ENCODE measurements at places on chromosomes 7 and 10.
A peak's percentile ranks its signal among the peaks of the same experiment; 100 is the strongest.

- no peak for DNase-seq
Measured at GRCh38 chr10:104892879-104893617, 252.0 kb downstream of the SORCS3 start.

DNA sequence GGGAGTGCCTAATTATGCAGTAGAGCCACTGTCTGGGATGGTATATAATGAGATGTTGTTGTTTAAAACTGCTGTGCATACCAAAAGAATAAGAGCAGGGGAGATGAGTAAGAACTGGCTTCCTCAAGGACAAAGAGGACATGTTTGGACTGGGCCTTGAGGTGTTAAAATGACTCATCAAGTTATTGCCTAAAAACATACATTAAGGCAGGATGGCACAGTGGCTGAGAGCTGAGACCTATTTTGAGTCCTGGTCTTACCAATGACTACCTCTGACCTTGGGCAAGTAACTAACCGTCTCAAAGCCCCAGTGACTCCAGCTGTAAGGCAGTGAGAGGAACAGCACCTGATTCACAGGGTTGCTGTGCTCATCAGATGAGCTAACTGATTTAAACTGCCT lies 71.1 kb downstream of the CFAP58 start:
- peak; percentile 23 for DNase-seq

DNA sequence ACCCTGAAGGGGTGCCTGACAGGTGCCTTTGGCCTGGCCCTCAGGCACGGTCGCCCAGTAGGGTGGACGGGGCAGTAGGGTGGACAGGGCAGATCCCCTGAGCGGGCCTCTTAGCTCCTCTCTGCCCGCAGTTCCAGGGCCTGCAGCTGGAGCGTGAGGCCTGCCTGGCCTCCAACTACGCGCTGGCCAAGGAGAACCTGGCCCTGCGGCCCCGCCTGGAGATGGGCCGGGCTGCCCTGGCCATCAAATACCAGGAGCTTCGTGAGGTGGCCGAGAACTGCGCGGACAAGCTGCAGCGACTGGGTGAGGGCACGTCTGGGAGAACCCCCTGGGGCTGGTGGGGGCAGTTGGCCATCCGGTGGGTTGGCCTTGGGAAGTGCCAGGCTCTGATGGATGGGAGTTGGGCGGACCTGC lies 1.7 kb downstream of the VPS37D start:
- DNase-seq, result no peak

DNA sequence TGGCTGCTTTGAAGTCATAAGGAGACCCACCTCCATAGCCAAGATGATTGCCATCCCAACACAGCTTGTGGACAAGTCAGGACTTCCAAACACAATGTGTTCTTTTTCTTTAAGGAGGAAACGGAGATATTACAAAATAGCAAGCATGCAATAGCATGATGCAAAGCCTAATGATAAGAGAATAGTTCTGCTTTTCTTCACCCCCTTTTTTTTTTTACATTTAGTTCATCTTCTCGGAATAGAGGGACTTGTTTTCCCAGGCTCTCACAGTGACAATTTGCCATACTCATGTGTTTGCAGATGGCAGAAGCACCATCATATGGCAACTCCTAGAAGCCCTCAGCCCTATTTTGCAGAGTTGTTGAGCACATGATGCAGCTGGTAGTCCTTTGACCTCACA lies 119.8 kb downstream of the ITGB8 start:
- DNase-seq, result no peak

GRCh38 chr7:37220664-37221063 lies 228.0 kb downstream of the ELMO1 start:
- DNase-seq, result no peak

GRCh38 chr10:118746246-118746645 lies 8.5 kb downstream of the CACUL1 start:
- no peak for DNase-seq

DNA sequence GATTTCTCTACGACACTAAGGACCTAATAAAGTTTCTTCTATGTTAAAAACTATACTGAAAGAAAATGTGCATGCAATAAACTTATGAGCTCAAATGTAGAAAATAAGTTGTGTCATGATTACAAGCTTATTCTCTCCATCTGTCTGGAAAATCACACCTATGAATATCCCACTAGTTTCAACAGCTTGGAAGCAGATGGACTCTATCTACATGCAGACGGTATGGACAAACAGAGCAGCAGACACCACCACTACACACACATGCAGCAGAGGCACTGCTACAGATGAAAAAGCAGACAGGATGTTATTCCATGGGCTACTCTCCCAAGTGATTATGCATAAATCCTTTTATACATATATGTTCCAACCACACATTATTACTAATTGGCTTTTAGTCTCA lies 123.4 kb upstream of the TARP start:
- no peak for DNase-seq

DNA sequence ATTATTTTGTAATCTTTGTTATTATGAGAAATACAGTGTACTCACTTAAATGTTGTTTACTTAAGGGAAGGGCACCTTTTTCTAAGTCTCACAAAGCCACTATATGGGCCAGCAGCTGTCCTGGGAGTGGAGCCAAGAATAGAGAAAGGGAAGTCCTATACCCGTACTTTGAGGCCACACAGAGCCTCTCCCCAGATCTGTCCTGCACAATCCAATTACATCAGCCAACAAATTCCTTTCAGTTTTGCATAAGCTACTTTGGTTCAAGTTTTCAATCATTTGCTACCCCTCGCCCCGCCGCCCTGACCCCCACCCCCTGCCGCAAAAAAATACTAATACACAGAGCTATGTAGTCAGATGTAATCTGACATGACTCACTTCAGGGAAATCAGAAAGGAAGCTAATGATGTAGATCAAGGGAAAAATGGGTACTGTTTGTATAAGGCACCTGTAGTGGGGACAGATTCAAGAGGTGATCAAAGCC lies 297.4 kb upstream of the NEBL start:
- DNase-seq, result no peak

DNA sequence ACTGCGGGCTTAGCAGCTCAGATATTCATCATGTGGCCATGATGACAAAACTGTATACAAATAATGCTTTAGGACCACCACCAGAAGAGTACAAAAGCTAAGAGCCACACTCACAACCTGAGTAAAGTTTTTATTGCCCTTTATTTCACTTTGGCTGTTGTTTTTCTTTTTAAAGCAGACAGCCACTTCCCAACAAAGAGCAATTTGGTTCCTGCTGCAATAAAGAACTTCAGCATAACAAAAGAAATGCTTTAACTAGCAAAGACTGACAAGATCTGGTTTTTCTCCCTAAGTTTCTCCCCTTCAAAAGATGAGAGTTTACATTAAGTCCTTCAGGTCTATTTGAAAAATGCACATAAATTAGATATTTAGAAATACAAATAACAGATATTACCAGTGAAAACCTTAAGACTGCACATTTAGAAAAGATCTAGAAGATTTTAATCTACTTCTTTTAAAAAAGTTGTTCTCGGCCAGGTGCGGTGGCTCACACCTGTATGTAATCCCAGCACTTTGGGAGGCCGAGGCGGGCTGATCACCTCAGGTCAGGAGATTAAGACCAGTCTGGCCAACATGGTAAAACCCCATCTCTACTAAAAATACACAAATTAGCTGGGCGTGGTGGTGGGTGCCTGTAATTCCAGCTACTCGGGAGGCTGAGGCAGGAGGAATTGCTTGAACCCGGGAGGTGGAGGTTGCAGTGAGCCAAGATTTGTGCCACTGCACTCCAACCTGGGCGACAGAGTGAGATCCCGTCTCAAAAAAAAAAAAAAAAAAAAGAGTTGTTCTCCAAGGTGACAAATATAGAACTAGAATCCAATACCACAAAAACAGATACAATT lies 59.4 kb downstream of the WAPL start:
- no peak for DNase-seq

- DNase-seq, result no peak
Measured at GRCh38 chr10:27614776-27615175, 110.7 kb downstream of the RAB18 start.

DNA sequence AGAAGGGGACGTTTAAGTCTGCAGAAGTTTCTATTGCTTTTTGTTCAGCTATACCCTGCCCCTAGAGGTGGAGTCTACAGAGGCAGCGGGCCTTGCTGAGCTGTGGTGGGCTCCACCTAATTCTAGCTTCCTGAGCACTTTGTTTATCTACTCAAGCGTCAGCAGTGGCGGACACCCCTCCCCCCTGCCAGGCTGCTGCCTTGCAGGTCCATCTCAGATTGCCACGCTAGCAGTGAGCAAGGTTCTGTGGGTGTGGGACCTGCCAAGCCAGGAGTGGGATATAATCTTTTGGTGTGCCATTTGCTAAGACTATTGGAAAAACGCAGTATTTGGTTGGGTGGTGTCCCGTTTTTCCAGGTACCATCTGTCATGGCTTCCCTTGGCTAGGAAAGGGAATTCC lies 147.3 kb upstream of the PRPS1L1 start:
- DNase-seq, result no peak

Measured in GM18507 (cell line).